ENCODE measurements at places on chromosomes 5 and 9. TPM values are rescaled to one million over a fixed set of nuclear protein-coding genes. Genes with fewer than 3 reads are reported as not detected.

Gene EPB41L4A
- total RNA-seq: 7.3 TPM

Gene NEUROG1
- not detected for total RNA-seq

Gene ANKRD34B
- not detected for total RNA-seq

Gene ALDH1A1
- 2.8 TPM for total RNA-seq

Gene PRR16
- 7.7 TPM for total RNA-seq

Gene ENC1
- 43.7 TPM for total RNA-seq

Gene RANBP3L
- total RNA-seq: 0.07 TPM
